ENCODE measurements at places on chromosomes 4 and X. TPM values are rescaled to one million over a fixed set of nuclear protein-coding genes. Genes with fewer than 3 reads are reported as not detected.

Gene FAM9B
- not detected for total RNA-seq

Gene SOX3
- not detected for total RNA-seq

Gene GRPR
- total RNA-seq, result not detected

Gene DACH2
- not detected for total RNA-seq

Gene AREG
- 0.97 TPM for total RNA-seq

GRCh38 chr4:16136311-16136710, 52.5 kb upstream of the PROM1 start:
- no peak for DNase-seq

GRCh38 chr4:57220734-57221133, 110.5 kb upstream of the IGFBP7 start:
- DNase-seq, result no peak

DNA sequence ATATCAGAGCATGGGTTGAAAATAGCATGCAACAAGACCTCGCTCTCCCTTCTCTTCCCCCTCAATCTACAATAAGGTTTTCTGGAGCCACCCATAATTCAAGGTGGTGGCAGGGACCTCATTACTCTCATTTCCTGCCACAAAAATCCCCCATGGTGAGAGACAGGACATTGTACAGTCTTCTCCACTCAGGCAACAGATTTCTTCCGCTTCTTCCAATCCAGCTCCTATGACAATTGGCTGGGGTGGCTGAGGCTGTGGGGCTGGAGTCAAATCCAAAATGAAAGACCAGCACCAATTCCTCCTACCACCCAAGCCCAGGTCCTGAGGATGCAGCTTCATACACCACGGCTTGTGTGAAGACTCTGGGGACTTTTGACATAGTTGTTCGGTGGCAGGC, 40.3 kb upstream of the NKRF start:
- no peak for DNase-seq

GRCh38 chr4:58048491-58048890, 938.3 kb upstream of the IGFBP7 start:
- no peak for DNase-seq

DNA sequence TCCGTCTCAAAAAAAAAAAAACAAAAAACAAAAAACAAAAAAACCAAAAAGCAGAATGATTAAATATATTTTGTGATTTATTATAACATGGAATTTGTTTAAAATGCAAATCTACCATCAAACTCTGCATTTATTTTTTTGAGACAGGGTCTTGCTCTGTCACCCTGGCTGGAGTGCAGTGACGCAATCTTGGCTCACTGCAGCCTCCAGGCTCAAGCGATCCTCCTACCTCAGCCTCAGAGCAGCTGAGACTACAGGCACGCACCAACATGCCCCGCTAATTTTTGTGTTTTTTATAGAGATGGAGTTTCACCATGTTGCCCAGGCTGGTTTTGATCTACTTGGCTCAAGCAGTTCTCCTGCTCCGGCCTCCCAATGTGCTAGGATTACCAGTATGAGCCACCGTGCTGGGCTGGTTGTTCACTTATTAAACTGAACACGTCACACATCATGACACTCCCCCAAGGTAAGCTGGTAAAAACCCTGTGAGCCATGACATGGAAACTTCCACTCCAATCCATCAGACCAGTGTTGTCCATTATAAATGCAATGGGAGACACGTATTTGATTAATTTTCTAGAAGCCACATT, 45.7 kb downstream of the RBM47 start:
- DNase-seq, result no peak

GRCh38 chr4:5781691-5782090, 70.7 kb downstream of the EVC start:
- DNase-seq, result no peak

DNA sequence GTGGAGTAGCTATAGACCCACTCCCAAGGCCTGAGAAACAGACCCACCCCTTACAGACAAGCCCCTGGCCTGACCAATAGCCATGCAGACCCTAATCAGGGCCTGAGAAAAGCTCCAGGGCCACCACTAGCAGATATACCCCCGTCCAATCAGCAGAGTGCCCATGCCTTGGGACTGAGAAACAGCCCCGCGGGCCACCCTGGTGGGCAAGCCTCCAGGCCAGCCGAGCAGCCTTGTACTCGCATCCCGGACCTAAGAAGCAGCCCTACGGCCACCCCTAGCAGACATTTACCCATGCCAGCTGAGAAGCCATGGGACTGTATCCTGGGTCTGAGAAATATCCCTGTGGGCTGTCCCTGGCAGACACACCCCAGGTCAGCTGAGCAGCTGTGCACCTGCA, 436.5 kb downstream of the SMARCA1 start:
- no peak for DNase-seq

- no peak for DNase-seq
These were observed 13.9 kb downstream of the MAMLD1 start for GRCh38 chrX:150377005-150377404.

DNA sequence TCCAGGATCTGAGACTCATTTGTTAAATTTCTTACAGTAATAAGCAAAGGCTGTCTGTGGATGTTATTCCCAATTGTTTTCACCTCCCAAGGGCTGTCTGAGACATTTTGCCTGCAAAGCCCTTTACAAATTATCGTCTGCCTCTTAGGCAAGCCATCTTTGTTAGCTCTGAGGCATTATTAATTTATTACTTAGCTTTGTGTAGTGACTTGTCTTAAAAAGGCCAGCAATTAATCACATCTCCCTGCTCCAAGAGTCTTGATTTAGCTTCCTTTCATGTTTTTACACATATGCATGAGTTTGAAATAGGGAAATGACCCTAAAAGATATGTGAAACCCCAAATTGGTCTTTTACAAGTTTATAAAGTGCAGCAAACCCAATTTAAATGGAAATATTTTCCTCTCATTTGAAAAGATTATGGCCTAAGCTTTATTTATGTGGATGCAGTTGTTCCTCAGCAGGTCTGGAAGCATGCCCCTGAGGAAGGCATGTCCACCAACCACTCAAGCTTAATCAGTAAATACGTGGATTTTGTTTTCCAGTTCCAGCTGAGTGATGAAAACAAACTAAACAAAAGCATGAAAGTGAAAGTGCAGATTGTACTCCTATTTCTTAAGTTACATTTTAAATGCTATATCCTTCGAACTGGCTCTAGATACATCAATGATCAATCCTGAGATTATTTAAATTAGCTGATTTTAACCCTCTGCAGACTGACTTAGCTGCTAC, 173.6 kb upstream of the LNX1 start:
- DNase-seq, result peak; percentile 32

GRCh38 chrX:150635952-150636351, 57.2 kb upstream of the MTMR1 start:
- peak; percentile 90 for DNase-seq

DNA sequence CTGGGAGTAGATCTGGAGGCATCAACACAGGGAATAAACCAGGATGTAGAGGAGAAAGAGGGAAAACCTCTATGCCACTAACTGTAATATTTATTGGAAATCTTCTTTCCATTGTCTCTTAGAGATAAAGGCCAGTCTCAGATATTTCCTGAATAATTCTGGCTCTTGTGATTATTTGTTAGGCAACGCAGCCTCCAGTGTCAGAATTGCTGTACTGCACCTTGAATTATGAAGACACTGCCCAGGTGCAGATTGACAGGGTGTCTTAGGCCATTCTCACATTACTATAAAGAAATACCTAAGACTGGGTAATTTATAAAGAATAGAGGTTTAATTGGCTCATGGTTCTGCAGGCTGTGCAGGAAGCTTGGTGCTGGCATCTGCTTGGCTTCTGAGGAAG, 100.7 kb upstream of the ZDHHC15 start:
- DNase-seq, result no peak

- DNase-seq, result no peak
These were observed 58.5 kb downstream of the RTL9 start for GRCh38 chrX:110417128-110417527.

DNA sequence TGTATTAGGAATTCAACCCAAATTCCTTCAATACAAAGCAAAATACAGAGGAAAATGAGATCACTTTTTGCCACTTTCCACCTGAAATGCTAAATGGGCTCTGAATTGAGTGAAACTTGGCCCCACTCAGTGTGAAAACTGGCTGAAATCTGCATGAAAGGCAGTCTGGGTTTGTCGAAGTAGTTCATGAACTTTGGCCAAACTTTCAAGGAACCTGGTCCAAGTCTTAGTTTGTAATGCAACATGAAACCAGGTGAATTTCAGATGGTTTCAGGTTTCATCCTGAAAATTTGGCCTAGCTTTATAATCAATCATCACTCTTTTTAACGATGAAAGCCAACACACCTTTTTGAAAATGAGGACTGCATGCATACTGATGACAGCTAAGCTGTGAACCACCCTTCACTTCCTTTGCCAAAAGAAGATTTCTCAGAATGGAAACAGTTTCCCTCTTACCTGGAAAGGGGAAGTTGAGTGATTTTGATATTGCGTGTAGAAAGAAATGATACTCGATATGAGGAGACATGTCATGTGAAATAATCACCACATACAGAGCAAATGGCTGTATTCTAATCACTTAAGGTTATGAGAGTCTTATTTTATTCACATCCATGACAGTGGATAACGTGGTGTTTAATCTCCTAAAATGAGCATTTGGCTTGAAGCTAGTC, 209.9 kb upstream of the ETNPPL start:
- no peak for DNase-seq

DNA sequence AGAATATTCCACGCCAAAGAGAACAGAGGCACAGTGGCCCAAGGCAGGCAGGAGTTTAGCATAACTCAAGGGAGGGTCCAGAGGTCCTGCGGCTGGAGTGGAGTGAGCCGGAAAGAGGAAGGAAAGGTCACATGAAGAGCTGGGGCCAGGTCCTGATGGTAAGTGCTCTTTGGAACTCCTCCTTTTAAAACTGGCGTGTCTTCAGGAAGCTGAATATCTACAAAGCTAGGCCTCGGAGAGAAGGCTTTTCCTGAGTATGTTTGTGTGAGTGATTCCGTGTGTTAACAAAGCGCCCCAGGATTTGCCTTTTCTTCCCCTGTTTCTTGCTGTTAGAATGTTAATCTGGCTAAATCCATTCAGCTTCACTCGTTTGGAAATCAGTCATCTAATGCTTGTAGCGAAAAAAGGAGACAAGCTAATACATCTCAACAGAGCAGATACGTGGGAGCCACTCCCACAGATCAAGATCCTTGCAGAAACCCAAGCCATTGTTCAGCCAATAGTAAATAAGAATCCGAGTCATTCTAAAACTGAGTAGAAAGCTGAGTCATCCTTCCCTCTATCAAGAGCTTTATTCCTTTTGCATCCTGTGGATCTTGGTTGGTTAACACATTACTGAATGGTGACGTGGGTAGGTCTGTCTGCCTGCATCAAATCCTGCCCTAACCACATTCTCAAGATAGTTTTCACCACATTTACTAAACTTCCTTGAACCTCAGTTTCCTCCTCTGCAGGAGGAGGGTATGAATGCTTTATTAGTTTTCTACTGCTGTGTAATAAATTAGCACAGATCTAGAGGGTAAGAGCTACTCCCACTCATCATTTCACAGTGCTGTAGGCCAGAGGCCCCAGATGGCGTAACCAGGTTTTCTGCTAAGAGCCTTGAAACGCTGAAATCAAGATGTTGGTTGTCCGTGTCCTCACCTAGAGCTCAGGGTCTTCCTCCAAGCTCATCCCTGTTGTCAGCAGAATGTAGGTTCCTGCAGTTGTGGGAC, 43.2 kb upstream of the RBM47 start:
- DNase-seq, result peak; percentile 93

GRCh38 chrX:97847885-97848679, 964.4 kb downstream of the RPA4 start:
- no peak for DNase-seq

DNA sequence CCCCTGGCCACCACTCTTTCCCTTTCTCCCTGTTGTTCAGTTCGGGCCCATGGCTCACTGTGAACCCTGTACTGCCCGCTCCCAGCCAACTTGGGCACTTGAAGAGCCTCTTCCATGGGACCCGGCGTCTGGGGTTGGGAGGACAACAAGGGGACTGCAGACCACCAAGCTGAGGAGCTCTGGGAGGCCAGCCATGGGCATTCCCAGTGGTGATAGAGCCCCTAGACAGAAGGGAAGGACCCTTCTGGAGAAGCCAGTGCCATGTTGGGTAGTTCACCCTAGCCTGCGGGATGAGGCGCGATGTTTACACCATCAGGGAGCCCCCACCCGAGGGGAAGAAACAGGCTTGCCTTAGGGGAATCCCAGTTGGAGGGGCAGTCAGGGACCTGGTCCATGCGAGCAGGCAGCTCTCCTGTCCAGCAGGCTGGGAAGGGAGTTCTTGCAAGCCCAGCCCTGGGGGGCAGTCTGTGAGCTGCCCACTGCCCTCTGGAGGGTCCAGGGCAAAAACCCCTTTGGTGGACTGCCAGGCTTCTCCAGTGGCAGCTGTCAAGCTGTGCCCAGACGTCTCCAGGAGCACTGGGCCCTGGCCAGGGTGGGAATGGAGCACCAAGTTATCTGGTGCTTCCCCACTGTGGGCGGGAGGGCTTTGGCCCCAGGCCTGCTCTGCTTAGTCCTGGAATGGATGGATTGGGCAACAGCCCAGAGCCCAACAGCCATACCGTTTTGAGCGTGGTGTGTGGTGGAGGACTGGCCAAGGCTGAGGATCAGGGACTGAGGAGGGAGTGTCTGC, 23.7 kb upstream of the UBA1 start:
- DNase-seq, result peak; percentile 53

DNA sequence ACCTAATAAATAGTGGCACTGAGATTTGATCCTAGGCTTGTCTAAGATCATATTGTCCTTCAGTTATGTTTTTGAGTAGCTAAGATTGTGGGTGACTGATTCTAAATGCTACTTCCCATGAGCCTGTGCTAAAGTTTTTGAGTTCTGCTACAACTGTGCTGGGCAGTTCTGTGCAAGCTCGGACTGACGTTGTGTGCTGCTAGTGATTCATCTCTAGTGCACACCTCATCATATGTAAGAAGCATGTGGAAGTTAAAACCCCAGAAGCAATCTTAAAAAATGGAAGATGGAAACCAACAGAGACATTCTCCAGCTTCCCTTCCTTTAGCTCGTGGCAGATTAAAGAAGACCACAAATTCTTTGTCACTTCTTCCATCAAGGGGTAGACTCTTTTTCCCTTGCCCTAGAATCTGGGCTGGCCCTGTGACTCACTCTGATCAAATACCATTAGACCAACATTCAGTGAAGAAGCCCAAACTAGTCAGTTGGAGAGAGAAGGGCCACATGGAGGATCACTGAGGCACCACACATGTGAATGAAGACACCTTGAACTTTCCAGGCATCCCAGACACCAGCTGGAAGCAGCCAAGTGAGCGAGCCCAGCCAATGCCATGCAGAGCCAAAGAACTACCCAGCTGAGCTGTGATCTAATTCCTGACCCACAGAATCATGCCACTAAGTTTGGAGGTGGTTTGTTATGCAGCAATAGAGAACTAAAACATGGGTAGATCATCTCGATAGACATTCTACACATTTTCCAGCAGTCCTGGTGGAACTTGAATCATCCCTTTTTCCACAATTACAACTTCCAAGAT, 16.8 kb downstream of the ARHGAP6 start:
- peak; percentile 3 for DNase-seq

GRCh38 chr4:186689476-186689875, 34.2 kb downstream of the FAT1 start:
- peak; percentile 30 for DNase-seq
